Stomach (tissue), 19 donors: ENCODE measurements at places on chromosomes 13 and 19.

GRCh38 chr19:952049-952679 is 26.3 kb downstream of the ARID3A start:
- DNase-seq, result no peak
- H3K27ac ChIP-seq, result no peak overlapping the region
- peaks cover 49% of the 10 kb centered on the region for H3K4me1 ChIP-seq
- no peak overlapping the region for H3K4me3 ChIP-seq

DNA sequence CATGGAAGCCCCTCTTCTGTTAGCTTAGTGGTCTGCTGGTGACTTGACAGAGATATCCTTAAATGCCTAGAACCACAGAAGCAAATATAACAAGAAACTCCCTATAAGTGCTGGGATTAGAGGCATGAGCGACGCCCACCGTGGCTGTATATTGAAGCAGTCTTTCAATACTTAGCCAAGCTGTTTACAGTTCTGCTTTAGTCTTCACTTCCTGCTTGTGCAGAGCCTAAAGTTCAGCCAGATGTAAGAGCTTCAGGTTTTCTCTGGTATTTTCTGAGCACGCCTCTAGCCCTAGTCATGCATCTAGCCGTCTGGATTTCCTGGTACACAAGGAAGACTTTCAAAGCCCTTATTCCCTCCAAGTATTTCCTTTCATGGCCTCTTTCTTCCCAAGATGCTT is 28.5 kb downstream of the TRPM4 start:
- DNase-seq, result no peak
- H3K27me3 ChIP-seq, result no peaks in the 10 kb centered on the region
- no peaks in the 10 kb centered on the region for H3K4me1 ChIP-seq
- no peak overlapping the region for H3K27ac ChIP-seq
- H3K36me3 ChIP-seq, result peaks cover 89% of the 10 kb centered on the region

DNA sequence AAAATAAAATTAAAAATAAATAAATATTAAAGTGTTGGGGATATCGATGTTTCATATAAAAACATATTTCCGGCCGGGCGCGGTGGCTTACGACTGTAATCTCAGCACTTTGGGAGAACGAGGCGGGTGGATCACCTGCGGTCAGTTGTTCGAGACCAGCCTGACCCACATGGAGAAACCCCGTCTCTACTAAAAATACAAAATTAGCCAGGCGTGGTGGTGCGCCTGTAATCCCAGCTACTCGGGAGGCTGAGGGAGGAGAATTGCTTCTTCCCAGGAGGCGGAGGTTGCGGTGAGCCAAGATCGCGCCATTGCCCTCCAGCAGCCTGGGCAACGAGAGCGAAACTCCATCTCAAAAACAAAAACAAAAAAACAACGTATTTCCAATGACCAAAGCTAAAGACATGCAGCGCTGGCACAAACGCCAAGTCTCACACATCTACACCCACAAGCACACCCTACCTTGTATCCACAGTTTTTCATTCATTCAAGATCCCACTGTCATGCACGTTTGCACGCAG is 907 bp downstream of the ZNF569 start:
- H3K4me1 ChIP-seq, result peaks cover 27% of the 10 kb centered on the region
- DNase-seq, result no peak

- no peak for DNase-seq
- H3K27ac ChIP-seq, result no peak overlapping the region
- peaks cover 84% of the 10 kb centered on the region for H3K36me3 ChIP-seq
- no peak overlapping the region for H3K4me3 ChIP-seq
- H3K27me3 ChIP-seq, result no peaks in the 10 kb centered on the region
These were observed 6.1 kb downstream of the RDH13 start for GRCh38 chr19:55056827-55057226.

DNA sequence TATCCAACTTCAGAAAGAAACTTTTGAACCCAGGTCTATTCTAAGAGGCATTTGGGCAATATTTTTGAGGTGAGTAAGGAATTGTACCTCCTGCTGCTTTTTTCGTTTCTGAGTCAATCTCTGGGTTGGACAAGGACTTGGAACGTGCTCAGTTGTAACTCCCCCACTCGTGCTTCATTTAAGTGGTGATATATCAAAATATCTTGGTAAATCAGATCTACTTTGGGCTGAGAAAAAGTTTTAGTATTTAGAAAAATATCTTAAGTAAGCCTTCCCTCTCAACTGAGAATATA is 728.9 kb downstream of the EFNB2 start:
- H3K4me3 ChIP-seq, result no peak overlapping the region
- no peaks in the 10 kb centered on the region for H3K36me3 ChIP-seq
- no peaks in the 10 kb centered on the region for H3K27me3 ChIP-seq
- DNase-seq, result no peak
- no peak overlapping the region for H3K27ac ChIP-seq
